H4 (cell line): ENCODE measurements at places on chromosomes 6 and 20. TPM values are rescaled to one million over a fixed set of nuclear protein-coding genes. Genes with fewer than 3 reads are reported as not detected.

The EPB41L1 gene
- 12.4 and 25.3 TPM in 2 replicates for total RNA-seq

The COL12A1 gene
- 247 and 272 TPM in 2 replicates for total RNA-seq

The IL17F gene
- total RNA-seq = not detected in 2 replicates

The CLVS2 gene
- 0.04 TPM in 1 of 2 replicates, not detected in the other for total RNA-seq

The TMC2 gene
- total RNA-seq = not detected in 2 replicates

The CENPQ gene
- 16.1 and 22.8 TPM in 2 replicates for total RNA-seq

GRCh38 chr20:50968289-50968688, 9.7 kb downstream of the MOCS3 start:
- no peak for DNase-seq

- DNase-seq = no peak
These were observed 61.8 kb downstream of the BTBD3 start for GRCh38 chr20:11979306-11979990.

DNA sequence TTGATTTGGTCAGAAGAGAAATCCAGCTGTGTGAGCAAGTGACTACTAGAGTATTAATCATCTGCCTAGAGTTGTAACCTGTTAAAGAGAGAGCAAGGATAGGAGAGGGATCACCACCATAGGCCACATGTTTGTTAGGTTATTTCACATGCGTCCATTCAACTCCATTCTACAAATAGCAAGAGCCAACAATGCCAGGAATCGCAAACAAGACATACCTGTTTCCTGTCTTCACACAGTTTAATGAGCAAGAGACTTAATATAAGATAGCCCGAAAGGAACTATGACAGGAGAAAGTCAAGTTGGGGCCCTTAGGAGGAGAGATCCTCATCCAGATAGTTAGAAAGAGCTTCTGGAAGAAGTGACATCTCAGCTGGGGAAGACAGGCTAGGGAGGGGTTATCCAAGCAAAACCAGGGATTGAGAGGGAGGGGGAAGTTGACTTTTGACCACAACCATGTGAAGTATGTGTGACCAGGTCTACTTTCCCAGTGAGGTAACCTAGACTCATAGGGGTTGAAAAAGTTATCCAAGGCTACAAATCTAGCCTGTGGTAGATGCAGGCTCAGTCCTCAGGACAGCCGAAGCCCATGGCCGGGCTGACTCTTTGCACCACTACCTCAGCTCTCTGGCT, 147.4 kb downstream of the ALDH8A1 start:
- no peak for DNase-seq

DNA sequence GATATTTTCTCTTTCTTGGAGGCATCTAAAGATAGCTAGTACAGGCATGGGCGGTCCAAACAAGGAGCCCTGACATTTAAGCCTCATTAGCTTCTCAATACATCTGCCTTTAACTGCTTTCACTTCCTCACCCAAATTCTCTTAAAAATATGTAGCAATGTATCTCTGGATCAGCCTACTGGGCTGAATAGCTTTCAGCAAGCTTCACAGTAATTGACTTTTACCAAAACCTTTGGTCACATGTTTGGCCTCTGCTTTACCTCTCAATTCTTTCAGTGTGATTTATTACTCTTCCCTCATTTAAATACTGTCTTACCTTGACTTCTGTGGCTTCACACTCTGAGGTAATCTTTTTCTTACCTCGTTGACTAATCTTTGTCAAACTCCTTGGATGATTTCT, 1618.1 kb downstream of the GRIK2 start:
- no peak for DNase-seq

GRCh38 chr6:115058414-115059211, 715.8 kb upstream of the HS3ST5 start:
- DNase-seq = no peak

DNA sequence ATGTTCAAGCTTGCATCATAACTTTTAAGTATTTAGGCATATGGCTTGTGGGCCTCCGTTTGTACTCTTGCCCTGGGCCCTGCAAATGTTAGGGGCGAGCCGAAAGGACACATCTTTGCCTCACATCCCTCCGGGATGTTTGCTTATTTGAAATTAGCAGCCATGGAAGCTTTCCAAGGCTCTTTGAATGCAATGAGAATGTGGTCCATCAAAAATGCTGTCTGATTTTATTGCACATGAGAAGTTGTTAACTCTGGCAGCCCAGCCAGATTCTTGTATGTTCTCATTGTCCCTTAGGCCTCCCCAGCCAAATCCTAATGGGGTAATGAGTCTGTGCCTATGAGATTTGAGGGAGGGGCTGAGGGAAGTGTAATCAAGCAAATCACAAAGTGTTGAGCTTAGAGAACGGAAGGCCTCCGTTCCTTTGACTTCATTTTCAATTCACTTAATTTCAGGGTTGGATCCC, 261.2 kb upstream of the MARCKS start:
- no peak for DNase-seq

- DNase-seq = no peak
These were observed 8.9 kb upstream of the LKAAEAR1 start for GRCh38 chr20:64093013-64093503.

DNA sequence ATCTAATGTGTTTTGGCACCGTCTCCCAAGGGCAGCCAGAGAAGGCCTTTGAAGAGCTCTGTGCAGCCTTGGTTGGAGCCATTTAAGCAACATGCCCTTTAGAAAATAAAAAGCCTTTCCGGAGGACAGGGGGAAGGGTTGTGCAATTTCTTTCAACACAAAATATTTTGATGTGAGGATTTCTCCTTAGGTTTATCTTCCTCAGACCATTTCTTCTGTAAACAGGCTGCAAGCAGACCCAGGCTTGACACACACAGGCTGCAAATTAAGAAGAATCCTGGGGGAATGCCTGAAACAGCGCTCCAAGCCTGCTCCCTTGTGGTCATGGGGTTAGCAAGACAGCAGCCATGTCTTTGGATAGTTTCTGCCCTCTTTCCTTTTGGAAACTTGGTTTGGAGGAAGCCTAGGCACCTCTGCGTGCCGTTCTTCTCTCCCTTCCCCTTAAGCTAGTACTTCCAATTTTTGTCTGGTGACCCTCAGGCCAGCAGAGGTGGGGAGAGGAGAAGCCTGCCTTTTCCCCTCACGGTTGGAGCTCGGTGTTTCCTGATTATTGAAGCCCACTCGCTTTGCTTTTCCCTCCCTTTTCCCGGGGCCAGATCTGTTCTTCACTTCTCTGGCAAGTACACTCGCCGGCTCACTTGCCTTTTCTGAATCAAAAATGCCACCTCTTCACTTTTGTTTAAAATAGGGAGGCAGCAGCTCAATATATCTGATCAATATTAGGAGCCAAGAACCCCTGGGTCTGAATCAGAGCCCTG, 39.6 kb upstream of the NOX3 start:
- peak; percentile 66 for DNase-seq

- peak; percentile 21 for DNase-seq
These were observed 30.6 kb downstream of the RBM24 start for GRCh38 chr6:17311595-17312311.

DNA sequence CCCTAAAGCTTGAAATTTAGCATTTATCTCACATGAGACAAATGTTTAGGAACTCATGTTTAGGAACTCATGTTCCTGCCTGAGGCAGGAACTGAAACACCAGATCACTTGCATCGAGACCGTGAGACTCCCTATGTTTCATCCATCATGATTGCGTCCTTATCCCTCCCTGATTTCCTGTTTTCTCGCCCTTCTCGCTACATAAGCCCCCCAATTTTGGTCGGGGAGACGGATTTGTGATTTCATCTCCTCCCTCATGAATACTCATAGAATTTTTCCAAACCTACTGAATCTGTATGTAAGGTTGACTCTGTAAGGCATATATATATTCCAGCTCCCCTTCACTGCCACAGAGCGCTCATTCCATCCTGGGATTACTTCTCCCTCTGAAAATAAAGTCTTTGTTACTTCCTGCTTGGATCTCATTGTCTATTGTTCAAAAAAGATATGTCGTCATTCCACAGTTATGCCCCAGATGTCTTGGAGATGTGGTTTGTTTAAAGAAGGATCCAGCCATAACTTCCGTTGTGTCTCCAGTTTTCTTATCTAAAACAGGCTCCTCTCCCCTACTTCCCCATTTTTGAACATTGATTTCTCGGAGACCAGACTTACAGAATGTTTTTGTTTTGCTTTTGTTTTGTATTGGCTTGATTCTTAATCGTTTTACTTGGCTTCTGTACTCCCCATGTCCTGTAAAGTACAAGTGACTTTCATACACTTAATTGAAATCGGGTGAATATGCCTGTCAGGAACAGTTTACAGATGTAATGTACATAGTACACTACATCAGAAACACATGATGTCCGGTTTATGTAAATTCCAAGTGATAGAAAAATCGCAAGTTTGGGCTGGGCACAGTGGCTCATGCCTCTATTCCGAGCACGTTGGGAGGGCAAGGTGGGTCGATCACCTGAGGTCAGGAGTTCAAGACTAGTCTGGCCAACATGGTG, 118.7 kb downstream of the HFE start:
- peak; percentile 82 for DNase-seq

GRCh38 chr6:35633579-35634089, 55.1 kb downstream of the FKBP5 start:
- DNase-seq = no peak

GRCh38 chr6:51021171-51021570, 202.5 kb downstream of the TFAP2B start:
- no peak for DNase-seq

DNA sequence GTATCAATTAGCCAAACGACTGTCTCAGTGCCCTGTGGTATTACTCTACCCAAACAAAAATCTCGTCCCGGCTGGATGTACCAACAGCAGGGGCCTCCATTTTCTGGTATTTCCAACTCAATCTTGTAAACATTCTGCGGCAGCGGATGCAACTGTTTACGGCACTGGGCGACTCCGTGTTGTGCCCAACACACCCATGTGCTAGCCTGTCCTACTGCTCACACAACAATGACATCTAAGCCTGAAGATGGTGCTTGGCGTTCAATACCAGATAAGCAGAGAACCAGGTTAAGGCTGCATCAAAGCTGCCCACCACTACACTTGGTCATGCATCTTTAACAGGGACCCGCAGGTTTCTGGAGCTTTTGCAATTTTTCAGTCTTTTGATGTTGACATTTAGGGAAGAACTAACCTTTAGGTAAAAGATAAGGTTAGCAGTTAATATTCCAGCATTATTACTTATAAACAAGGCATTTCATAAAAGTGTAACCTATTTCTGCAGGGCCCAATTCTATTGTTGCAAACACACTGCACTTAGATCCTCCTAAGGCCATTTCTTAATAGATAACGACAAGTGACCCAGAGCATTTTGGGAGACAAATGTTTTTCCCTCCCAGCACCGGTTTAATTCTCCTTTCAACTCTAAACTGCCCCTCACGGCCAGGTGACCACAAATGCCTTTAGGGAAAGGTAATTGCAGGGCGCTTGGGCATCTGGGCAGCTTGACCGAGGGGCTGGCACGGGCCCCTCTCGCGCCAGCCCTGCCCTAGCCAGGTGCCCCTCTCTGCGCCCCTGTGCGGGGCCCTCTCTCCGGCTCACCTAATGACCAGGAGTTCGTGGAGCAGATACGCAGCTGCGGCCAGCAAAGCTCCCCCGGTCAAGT, 945 bp downstream of the FAXC start:
- DNase-seq = peak; percentile 33

DNA sequence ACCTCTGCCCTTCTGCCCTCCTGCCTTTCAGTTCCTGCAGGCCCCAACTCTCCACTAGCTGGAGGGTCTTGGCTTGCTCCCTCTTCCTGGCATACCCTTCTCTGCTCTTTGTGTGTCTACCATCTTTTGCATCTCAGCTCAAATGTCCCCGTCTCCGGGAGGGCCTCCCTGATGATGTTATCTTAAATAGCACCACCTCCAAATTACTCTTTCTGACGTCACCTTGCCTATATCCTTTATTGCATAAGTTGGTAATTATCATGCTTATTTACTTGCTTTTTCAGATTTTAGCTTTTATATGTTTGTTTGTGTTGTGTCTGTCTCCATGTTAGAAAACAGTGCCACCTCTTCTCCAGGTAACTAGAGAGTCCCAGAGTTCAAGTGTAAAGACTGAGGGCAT, 36.0 kb upstream of the FYN start:
- DNase-seq = no peak

GRCh38 chr6:14129575-14129974, 12.0 kb downstream of the CD83 start:
- peak; percentile 67 for DNase-seq

DNA sequence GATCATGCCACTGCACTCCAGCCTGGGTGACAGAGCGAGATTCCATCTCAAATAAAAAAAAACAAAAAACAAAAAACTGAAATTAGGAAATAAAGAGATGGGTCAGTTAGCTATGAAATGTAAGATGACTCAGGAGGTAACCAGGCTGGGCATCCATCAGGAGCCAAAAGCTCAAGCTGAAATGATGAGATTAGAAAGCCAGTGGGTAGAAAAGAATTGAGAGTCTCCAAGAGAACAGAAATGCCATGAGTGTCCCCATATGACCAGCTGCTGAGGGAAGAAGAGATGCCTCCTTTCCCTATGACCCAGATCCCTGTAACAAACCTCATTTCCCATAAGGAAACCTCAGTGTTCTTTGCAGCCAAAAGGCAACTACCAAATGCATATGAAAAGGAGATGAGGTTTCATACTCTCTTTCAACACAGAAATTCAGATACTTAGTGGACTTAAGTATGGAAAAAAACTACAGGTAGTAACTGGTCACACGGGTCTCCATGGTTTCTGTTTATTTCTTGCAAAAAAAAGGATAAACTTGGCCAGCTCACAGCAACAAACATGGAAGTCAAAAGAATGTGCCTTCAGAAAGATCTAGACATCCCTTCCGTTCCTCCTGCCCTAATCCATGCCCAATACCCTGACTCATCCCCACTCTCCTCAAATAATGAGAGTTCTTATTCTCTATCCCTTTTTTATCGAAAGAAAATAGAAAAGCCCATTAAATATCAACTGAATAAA, 8.1 kb downstream of the ARHGAP18 start:
- DNase-seq = no peak

DNA sequence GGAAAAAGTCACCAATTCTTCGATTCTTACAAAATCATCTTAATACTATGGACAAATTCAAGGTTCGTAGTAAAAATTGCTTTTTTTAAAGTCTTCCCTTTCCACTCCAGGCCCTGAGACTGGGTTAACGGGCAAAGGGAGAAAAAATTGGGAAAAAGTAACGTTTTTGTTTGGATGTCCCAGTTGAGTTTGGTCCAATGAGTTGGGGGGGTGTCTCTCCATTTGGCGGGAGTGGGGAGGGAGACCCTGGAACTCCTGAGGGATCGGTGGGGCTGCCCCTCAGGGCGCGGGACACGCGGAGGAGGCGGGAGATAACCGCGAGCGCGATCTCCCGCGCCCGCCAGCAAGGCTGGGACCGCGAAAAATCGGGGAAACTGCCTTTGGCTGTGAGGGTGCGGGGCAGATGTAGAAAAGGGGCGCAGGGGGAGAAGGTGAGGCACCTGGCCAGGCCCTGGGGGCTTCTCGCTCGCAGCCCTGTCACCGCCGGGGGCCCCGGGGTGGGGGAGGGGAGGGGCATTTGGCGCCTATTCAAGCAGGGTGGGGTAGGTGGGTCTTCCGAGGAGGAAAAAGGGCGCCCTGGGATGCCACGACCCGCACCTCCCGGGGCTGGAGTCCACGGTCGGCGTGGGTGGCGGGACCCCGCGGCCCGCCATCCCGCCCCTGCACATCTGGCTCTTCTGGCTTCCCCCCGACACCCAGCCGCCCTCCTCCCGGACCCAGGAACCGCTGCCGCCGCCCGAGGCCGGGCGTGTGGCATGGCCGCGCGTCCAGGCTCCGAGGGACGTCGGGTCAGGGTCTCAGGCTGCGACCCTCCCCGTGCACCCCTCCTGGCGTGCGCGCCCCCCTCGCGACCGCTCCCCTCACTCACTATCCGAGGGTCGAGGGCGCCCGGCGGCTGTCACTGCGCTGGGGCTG, 595 bp downstream of the FBXO5 start:
- no peak for DNase-seq

- DNase-seq = no peak
These were observed 89.5 kb downstream of the TIAM2 start for GRCh38 chr6:155084431-155085123.

- DNase-seq = no peak
These were observed 37.9 kb upstream of the FUCA2 start for GRCh38 chr6:143549221-143549948.

- peak; percentile 77 for DNase-seq
These were observed 253.4 kb downstream of the PREX1 start for GRCh38 chr20:48574383-48574782.
